ENCODE measurements at places on chromosomes 12 and 14.

DNA sequence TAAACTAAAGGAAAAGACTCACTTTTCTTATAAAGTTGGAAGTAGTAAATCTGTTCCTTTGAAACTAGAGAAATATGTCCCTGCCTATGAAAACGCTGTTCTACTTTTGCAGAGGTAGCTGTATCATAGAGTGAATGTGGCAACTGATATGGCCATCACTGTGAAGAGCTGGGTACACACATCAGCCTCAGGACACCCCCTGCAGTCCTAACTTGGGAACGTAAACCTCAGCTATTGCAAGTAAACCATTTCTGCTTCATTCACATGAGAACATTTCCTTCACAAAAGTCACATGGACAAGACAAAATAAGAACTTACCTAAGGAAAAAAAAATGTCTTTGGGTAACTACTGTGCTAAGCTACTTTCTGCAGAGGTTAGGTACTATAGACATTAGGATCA is 233.3 kb upstream of the PPFIA2 start:
- no peak for DNase-seq

- DNase-seq: no peak
Observed at GRCh38 chr12:69275471-69275891, 36.1 kb downstream of the CPSF6 start.

- no peak for DNase-seq
Observed at GRCh38 chr14:101634850-101635748, 73.8 kb downstream of the DIO3 start.

- DNase-seq: no peak
Observed at GRCh38 chr14:70359076-70359424, 433 bp downstream of the COX16 start.

- DNase-seq: no peak
Observed at GRCh38 chr14:22613106-22613695, 15.1 kb downstream of the ABHD4 start.

DNA sequence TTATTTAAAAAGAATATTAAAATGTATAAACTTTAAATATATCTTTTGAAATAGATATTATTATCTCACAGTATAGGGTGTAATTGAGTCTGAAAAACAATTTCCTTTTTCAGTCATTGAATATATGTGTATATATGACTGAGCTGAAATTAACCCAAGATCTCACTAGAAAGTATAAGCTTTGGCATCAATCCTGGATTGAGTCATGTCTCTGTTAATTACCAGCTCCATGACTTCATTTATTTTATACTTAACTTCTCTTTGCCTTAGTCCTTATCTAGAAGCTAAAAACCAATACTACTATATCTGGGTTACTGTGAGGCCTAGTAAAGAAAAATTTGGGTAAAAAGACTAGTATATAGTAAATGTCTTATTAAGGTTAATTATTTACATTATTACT is 1020.3 kb downstream of the LRFN5 start:
- no peak for DNase-seq

DNA sequence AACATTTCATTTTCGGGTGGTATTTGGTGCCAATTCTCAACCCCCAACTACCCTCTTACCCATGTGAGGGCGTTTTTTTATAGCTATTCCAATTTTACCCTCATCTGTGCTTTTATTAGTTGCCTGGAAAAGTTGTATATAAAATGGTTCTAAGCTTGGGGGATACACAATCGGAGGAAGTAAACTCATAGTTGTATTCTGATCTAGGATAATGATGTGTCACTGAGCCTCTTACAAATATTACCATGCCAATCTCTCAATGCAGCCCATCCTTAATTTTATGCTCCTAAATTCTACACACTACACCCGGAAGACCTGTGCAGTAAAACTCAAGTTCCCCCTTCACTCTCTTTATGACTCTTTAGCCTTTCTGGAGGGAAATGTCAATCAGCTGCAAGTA is 1206.5 kb upstream of the FLRT2 start:
- DNase-seq: no peak

DNA sequence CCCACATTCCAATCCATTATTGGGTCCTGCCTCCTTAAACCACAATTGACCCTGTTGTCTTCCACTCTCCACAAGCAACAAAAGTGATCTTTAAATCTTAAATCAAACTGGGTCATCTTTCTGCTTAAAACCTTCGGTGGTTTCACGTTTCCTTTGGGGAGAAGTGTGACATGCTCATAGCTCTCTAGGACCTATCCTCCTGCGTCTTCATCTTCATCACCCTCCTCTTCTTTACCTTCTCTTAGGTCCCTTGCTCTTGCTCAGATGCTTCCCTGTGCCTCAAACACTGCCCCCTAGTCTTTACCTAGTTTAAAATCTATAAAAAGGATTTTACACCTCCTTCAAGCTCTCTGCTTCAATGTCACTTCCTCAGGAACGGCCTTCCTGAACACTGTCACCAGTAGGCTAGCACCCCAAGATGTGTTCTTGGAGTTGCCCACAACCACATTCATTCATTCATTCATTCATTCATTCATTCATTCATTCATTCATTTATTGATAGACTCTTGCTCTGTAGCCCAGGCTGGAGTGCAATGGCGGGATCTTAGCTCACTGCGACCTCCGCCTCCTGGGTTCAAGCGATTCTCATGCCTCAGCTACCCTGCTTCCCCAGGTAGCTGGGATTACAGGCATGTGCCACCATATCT is 46.8 kb downstream of the GALNT4 start:
- no peak for DNase-seq

- no peak for DNase-seq
Observed at GRCh38 chr14:102973706-102974285, 51.3 kb downstream of the AMN start.

DNA sequence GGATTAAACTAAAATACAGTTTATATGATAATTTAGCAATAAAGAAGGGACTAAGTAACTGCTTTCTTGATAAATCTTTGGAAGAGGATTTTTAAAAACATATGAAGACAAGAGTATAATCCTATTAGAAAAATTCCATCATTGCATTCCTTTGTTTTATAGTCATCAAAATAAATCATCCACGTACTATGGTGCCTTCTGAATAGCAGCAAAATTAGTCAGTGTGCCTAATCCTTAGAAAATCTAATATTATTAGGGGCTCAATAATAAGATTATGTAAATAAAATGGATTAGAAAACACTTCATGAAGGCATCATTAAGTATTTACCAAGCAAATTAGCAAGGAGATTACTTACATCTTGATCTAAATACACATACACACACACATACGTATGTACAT is 102.1 kb downstream of the KCNH5 start:
- no peak for DNase-seq

DNA sequence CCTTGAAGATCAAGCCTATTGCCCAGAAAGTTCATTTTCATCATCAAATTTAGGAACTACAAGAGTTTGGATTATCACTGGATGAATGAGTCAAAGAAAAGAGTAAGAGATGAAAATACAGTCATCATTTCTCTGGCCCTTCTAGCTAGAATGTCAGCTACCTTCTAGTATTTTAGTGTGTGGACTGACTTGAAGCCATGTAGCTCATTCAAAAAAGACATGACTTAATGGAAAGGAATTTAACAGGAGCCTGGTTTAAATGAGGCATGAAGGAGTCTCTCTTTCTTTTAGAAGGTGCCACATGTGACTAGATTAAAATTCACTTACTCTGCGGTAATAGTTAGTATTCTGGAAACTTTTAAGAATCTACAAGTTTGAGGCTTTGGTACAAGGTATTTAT is 7.1 kb downstream of the PTHLH start:
- no peak for DNase-seq

GRCh38 chr12:45703942-45704341 is 25.6 kb upstream of the ARID2 start:
- no peak for DNase-seq

Measured in NCI-H526 (cell line).